ENCODE measurements at places on chromosomes 5 and 9.

DNA sequence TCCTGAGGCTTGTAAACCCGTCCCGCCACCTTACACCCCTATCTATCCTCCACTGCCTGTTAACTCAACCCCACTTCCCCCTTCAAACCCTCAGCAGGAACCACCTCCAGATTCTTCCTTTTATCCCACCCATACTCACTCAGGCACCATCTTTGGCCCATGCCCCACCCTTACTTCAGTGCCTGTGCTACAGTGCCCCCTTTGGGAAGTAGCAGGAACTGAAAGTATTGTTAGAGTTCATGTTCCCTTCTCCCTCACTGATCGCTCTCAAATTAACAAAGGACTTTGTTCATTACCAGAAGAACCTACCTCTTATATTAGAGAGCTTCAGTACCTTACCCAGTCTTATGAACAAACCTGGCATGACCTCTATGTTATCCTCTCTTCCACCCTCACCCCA lies 92.2 kb upstream of the MOCS2 start:
- no peak for DNase-seq

- no peak for DNase-seq
These were observed 2.8 kb upstream of the NOL6 start for GRCh38 chr9:33476503-33476902.

GRCh38 chr9:11148189-11148588 lies 535.4 kb upstream of the PTPRD start:
- no peak for DNase-seq

DNA sequence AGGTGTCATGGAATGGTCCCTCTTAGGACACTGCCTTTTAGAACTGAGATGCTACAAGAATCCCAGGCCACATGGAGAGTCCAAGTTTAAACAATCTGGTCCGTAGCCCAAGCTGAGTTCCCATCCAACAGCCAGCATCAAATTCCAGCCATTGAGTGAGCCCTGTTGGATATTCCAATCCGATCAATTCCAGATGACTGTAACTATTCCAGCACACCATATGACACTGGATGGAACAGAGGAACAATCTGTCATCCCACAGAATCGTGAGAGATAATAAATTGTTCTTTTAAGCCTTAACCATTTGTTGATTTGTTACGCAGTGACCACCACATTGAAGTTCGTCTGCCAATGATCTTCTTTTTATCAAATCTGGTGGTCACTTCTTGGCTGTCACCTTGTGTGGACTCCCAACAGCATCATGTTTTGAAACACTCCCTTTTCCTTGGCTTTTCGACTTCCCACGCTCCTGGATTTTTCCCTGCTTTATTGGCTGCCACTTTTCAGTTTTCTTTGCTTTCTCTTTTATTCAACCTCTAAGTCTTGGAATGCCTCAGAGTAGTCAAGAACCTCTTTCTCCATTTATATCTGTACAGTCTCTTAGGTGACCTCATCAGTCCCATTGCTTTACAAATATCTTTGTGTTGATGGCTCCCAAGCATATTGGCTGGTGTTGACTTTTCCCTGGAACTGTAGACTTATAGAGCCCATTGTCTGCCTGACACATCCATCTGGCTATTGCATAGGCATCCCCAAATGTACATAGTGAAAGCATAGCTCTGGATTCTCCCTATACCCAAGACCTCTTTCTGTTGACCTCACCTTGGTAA lies 46.1 kb downstream of the TNFSF15 start:
- no peak for DNase-seq

DNA sequence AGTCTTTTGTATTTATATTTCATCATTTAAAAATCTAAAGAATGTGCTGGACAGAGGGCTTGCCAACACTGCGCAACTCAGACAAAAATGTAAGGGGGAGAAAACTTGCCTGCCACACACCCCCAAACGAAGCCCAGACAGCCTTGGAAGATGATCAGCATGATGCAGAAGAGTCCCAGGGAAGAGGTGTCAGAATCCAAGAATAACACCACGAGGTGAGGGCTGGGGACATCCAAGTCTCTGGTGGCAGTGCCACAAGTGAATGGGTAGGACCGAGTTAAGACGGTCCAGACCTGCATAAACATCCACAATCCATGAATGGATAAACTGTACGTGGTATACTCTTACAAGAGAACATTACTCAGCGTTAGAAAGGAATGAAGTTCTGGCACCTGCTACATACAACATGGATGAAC lies 10.4 kb downstream of the EPB41L4B start:
- no peak for DNase-seq

GRCh38 chr9:13131991-13132390 lies 147.5 kb downstream of the MPDZ start:
- DNase-seq: no peak

GRCh38 chr9:120474591-120475243 lies 105.2 kb downstream of the CDK5RAP2 start:
- DNase-seq: no peak

- no peak for DNase-seq
These were observed 66.5 kb upstream of the SPIN1 start for GRCh38 chr9:88321764-88322163.

Measured in T-helper 22 cell (primary cell).